ENCODE measurements at places on chromosomes 13 and 19.

- no peak for DNase-seq
Measured at GRCh38 chr13:46739447-46740098, 57.4 kb downstream of the ESD start.

DNA sequence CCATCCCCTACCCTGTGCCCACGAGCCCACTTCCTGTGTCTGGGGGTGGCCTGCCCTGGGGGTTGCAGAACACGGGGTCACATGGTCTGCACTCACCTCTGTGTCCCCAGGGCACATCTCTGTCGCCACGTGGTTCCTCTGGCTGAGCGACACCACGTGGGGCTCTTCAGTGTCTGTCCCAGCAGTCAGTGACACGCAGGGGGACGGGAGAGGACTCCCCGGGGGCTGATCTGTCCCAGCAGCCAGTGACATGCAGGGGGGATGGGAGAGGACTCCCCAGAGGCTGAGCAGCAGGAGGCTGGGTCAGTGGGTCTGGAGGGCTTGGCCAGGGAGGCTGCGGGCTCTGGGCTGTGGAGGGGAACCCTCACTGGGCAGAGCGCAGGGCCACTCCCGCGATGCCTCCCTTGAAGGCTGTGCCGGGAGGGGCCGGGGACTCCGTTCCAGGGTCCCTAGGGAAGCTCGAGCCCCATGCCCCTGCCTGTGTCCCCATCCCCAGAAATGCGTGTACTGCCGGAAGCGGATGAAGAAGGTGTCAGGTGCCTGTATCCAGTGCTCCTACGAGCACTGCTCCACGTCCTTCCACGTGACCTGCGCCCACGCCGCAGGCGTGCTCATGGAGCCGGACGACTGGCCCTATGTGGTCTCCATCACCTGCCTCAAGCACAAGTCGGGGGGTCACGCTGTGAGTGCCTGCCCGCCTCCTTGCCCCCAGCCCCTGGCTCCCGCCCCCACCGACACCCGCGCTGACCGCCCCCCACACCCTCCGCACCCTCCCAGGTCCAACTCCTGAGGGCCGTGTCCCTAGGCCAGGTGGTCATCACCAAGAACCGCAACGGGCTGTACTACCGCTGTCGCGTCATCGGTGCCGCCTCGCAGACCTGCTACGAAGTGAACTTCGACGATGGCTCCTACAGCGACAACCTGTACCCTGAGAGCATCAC is 174.8 kb downstream of the KDM4B start:
- DNase-seq = no peak

- no peak for DNase-seq
Measured at GRCh38 chr19:38411041-38411712, 8.3 kb downstream of the FAM98C start.

DNA sequence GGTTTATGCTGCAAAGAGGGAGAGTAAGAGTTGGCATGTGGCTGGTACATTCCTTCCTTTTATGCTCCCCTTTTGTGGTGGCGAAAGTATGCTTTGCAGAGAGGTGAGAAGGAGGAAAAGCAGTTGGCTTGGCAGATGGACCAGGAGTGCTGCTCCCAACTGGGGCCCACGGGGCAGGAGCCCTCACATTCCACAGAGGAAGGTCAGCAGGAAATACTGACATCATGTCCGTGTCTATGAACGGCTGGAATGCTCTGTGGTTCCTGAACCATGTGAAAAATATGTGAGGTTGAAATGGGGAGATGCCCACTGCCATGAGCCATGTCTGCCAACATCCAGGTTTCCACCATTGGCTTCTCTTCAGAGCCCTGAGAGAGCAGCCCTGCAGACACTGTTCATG is 33.3 kb upstream of the GAS6 start:
- peak; percentile 98 for DNase-seq

- peak; percentile 47 for DNase-seq
Measured at GRCh38 chr19:19468424-19469050, 46.8 kb downstream of the TSSK6 start.

- no peak for DNase-seq
Measured at GRCh38 chr19:8022275-8022674, 16.8 kb upstream of the ELAVL1 start.

- DNase-seq = peak; percentile 73
Measured at GRCh38 chr13:113203507-113204377, 4.7 kb downstream of the PCID2 start.

- peak; percentile 27 for DNase-seq
Measured at GRCh38 chr13:80203496-80203895, 137.4 kb downstream of the SPRY2 start.

GRCh38 chr13:81393721-81394120 is 1052.8 kb upstream of the SPRY2 start:
- DNase-seq = no peak

DNA sequence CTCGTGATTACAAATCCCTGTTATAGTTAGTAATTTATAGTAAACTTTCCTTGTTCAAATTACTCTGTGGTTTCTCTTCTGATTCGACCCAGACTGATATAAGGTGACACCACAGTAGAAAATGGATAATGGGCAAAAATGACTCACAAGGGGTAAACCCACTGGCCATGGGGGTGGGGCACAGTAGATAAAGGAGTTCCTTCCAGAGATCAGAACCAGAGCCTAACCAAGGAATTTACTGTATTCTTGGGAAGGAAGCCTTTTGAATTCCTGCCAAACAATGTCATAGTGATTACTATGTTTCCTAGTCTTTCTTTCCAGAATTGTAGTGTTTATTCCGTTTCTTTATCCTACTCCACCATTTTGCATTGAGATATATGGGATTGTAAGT is 21.9 kb downstream of the MIR17HG start:
- peak; percentile 81 for DNase-seq

DNA sequence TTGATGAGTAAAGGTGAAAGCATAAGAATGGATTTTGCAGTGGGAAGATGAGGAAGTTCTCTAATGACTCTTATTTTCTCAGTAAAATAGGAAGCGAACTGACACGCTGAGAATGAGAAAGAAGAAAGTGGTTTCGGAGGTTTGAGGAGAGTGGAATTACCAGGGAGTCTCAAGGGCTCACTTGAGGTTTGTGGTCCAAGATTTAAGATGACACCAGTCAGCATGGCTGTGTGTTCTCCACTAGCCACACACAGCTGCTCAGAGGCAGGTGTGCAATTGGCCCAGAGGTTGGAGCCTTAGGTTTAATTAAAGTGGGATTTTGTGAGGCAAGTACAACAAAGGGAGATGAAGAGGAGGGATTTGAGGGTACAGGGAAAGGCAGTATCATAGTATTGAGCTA is 99.6 kb upstream of the NBEA start:
- no peak for DNase-seq

DNA sequence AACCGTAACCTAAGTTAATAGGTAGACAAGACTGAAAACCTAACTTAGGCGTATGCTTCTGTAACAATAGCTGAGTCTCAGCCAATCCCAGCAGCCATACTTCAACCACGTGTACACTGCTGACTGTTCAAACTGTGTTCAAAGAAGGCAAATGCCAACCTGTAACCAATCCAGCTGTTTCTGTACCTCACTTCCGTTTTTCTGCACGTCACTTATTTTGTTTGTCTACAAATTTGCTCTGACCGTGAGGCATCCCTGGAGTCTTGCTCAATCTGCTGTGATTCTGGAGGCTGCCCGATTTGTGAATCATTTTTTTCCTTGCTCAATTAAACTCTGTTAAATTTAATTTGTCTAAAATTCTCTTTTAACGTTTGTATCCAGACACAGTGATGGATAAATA is 59.2 kb downstream of the EDNRB start:
- DNase-seq = no peak

GRCh38 chr19:29804493-29804892 is 7.3 kb upstream of the CCNE1 start:
- no peak for DNase-seq

DNA sequence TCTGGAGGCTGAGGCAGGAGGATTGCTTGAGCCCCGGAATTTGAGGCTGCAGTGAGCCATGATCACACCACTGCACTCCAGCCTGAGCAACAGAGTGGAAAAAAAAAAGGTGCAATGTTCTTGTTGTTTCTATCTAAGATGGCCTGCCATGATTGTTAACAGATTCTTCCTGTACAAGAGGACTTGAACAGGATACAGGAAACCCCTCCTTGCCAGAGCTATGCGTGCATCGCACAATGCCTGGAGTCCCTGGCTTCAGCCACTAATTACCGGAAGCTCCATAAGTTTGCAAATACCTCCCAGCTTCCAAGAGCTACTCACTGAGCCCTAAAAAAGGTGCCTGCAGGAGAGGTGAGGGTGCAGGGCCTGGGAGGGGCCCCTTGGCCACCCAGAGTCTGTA is 13.1 kb upstream of the HIF3A start:
- no peak for DNase-seq

GRCh38 chr19:18792661-18793060 is 1.6 kb upstream of the COMP start:
- DNase-seq = no peak

- peak; percentile 94 for DNase-seq
Measured at GRCh38 chr13:20997301-20998161, 63.9 kb downstream of the LATS2 start.

DNA sequence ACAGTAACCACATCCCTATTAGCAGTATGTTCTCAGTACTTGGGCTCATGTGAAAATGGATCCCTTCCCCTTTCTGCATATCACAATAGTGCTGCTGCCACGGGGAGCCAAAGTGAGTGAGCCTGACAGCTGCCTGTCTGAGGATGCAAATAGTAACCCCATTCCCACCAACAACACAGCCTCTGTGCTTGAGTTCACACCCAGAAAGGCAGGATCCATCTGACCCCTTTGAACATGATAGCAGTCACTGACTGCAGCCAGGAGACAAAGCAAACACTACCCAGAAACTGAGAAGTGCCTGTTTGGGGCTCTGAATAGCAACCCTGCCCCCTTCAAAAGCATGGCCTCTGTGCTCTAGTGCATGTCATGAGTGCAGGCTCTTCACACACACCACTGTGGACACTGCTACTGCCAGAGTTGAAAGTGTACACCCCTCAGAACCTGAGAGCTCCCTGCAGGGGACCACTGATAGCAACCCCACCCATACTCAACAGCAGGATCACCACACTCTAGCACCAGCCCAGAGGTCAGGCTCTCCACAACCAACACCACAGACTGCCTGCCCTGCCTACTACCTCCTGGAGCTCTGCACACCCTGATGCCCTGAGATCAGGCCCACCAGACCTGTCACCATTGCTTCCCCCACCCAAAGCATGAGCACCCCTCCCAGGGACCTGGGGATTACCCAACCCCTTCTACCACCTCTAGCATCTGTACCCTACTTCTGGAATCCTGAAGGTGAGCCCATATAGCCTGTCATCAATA is 1563.5 kb upstream of the PRR20A start:
- no peak for DNase-seq

DNA sequence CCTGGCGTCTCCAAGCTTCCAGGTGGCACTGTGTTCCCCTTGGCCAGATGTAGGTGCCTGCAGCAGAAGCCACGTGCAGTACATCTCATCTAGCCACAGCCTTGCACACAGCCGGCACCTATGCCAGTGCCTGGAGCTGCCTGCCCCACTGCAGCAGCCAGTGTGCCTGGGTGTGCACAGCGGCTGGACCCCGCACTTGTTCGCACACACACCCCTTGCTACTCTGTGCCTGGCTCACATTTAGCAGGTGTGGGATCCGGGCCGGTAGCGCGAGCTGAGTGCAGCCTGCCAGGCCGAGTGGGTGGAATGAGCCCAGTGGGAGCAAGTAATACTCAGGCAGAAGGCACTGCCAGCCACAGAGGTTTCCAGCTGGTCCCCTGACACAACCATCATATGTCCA is 26.9 kb upstream of the RBM26 start:
- DNase-seq = no peak

DNA sequence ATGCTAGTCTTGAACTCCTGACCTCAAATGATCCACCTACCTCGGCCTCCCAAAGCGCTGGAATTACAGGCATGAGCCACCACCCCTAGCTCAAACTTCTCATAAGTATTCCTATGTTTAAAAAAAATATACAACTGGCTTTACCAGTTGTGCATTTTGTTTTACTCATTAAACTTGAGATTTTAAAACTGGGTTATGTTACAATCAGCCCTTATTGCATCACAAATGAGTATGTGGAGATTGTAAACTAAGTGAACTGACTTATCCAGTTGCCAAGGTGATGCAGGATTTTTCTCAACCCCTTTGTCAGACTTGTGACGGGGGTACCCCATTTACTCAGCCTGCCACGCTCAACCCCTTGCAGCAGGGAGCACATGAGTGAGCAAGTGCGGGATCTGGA is 14.4 kb upstream of the GTF2F2 start:
- peak; percentile 82 for DNase-seq

DNA sequence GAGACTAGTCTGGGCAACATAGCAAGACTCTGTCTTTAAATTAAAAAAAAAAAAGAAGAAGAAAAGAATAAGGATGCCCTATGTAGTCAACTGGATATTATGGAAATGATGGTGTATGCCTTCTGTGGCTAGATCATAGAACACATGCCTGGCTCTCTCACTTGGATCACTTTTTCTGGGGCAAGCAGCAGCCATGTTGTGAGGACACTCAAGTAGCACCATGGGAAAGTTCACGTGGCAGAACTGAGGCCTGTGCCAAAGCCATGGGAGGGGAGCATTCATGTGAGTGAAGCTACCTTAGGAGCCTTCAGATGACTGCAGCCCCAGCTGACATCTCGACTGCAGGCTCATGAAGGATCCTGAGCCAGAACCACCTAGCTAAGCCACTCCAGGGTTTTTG is 12.0 kb downstream of the PLAUR start:
- DNase-seq = no peak

- DNase-seq = no peak
Measured at GRCh38 chr13:20826843-20827560, 53.2 kb upstream of the EEF1AKMT1 start.

DNA sequence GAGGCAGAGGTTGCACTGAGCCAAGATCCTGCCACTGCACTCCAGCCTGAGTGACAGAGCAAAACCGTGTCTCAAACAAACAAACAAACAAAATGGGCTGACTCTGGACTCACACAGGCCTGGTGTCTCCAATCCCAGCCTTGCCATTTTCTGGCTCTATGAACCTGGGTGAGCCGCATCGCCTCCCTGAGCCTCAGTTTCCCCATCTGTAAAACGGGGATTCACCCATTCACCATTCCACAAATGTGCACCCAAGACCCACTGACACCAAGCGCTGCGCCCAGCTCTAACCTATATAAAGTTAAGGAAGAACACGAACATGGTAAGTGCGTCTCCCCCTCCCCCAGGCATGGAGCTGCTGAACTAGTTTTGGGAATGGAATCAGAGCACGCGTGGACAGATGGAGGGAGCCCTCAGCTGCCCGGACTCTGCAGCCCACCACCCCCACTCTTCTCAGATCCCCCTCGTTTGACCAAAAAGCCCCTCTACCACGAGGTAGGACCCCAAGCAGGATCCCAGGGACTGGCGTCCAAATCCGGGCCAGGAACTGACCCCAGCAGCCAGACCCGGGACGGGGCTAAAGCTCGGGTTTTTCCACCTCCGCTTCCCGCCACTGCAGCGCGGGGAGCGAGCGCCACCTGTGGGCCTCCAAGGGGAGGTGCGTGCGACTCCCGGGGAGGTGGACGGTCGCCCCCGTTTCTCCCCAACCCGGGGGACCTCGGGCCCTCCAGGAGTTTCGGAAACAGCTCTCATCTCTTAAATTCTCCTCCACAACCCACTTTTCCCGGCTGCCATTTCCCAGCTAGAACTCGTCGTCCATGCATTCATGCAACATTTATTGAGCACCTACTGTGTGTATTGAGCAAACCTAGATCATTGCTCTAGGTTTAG is 33.0 kb upstream of the ADGRE5 start:
- peak; percentile 12 for DNase-seq

GRCh38 chr13:39676315-39676876 is 20.9 kb downstream of the COG6 start:
- peak; percentile 56 for DNase-seq

Data from amniotic epithelial cell (primary cell).